ENCODE measurements at places on chromosomes 16 and 17.

GRCh38 chr16:24505959-24506358 lies 33.4 kb upstream of the RBBP6 start:
- DNase-seq, result no peak

GRCh38 chr16:83577078-83577745 lies 230.6 kb upstream of the HSBP1 start:
- no peak for DNase-seq

DNA sequence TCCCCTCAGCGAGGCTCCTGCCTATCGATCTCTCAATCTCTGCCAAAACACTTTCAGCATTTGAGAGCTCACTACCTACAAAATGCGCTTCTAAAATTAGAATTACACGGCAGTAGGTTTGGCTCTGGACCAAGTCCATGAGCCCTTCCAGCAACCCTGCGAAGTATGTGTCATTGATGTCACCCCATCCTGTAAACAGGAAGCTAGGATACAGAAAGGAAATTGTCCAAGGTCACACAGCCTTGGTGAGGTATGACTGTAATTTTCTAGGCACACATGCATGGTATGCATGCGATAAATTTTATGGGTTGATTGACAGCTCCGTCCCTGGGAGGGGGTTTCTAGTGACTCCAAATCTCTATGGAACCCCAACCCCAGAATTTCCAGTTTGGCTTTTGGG lies 330.3 kb upstream of the CDH5 start:
- DNase-seq, result peak; percentile 36

- DNase-seq, result no peak
Observed at GRCh38 chr17:66807182-66807581, 27.7 kb upstream of the CACNG5 start.

- DNase-seq, result no peak
Observed at GRCh38 chr17:64978138-64978537, 58.9 kb upstream of the LRRC37A3 start.

DNA sequence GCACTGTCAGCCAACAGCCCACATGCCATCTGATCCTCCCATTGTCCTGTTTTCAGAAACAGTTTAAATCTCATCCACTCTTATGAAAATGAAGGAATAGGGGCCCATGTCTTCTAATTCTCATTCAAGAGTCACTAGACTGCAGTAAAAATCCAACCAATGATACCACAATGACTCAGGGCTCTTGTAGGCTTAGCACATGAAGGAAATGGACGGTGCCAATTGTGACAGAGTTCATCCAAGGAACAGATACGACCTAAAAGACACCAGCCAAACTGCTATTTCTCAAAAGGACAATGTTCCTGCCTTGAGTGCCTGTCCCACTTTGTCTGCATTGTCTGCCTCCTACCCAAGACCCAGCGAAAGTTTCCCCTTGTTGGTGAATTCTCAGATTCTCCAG lies 204.8 kb upstream of the COX10 start:
- DNase-seq, result peak; percentile 34

GRCh38 chr17:71164561-71164960 lies 956.3 kb upstream of the SOX9 start:
- DNase-seq, result no peak

GRCh38 chr17:30095507-30096244 lies 20.9 kb upstream of the NSRP1 start:
- DNase-seq, result peak; percentile 47

- no peak for DNase-seq
Observed at GRCh38 chr16:89458967-89459366, 31.4 kb downstream of the ANKRD11 start.

DNA sequence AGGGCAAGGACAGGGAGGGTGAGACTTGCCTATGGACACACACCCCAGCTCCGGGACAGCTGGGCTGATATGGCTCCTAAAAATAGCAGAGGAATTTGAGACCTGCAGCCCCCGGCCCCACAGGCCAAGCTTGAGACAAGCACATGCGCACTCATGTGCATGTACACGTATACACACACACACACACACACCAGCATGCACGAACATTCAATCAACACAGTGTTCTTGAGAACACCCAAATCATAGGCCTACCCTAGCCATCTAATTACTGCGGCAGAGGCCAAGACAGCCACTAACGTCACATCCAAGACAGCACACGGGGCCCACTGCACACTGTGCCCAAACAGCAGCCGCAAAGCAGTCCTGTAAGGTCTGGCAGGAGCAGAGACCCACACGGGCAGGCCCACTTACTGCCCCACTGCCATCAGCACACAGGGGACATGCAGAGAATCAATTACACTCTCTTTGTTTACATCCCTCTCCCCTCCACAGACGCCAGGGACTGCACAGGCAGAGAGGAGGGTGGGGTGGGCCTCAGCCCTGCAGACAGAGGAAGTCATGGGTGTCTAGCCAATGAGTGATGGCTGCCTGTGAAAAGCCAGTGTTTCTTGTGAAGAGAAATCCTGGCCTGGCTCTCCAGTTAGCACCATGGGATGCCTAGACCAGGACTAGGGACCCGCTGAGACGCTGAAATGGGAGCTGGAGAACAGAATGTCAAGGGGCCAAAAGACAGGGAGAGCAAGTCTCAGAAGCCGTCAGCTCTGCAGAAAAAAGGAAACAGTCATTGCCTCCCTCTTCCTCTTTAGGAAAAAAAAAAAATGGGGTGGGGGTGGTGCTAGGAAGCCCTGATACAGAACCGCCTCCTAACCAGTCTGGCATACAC lies 39.3 kb downstream of the MYO18A start:
- no peak for DNase-seq

DNA sequence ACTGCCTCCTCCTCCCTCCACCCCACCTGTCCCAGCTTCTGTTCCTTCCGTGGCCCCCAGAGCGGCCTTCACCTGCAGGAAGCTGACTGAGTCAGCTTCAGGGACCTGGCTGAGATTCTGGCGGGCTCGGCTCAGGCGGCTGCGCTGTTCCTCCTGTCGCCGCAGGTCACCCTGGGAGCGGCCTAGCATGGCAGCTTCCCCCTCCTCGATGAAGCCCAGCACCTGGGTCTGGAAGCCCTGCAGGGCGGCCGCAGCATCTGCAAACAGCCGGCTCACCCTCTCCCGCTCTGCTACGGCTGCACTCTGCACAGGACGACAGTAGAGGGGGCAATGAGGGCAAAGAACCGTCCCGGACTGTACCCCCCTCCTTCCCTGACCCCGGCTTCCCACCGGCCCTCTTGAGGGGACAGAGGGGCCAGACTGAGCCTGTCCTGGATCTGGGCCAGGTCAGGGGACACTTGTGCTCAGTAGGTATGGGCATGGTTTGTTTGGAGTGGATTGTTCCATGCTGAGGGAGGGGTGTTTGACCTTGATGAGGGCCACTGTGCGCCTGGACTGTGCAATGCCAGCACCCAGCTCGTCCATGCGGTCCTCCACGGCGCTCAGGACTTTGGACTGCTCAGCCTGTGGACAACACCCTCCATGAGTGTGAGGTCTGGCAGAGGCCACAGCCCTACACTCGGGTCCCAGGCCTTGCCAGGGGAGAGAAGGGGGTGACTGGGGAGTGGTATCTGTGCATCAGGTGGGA lies 2.0 kb downstream of the TRIM47 start:
- DNase-seq, result no peak

DNA sequence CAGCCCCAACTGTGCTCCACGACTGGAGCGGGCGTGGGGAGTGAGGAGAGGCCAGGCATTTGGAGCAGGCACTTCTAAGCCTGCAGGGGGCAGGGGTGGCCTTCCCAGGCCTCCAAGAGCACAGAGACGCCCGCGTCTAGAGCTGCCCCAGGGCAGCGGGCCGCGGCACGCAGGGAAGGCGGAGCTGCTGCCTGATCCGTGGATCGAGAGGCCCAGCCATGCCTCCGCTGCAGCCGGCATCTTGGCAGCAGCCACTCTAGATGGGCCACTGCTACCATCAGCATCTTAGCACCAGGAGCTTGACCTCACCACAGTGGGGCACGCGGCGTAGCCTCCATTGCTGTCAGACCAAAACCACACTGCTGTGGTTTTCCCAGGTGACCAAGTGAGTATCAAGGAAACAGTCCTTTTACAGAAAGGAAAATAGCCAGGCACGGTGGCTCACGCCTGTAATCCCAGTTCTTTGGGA lies 20.4 kb upstream of the WDR45B start:
- peak; percentile 7 for DNase-seq

- no peak for DNase-seq
Observed at GRCh38 chr16:89374393-89374960, 115.9 kb downstream of the ANKRD11 start.

DNA sequence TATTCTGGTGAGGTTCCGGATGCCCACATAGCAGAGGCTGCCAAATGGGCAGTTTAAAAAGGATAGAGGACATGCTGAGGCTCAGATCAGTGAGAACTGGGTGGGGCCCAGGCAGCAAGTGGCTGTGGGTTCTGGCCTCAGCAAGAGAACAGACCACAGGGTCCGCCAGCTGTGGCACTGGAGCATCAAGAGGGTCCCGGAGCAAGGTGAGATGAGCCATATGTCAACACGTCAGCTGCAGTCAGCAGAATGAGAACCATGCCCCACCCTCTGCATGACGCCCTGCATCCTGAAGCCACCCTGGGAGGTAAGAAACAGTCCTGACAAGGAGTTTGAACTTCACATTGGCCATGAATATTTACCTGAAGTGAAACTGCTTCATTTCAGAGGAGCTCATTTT lies 20.1 kb upstream of the CCL5 start:
- no peak for DNase-seq

GRCh38 chr17:35175638-35176415 lies 18.4 kb downstream of the SLC35G3 start:
- no peak for DNase-seq

DNA sequence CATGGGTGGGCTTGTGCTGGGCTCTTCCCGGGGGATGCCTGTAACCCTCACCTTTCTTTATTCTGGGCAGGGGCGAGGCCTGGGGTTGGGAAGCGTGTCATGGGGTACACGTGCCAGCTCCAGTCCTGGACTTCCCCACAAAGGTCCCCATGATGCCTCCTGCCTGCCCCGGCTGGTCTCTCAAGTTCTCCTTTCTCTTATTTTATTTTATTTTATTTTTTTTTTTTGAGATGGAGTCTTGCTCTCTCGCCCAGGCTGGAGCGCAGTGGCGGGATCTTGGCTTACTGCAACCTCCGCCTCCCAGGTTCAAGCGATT lies 8.6 kb downstream of the ATP2A3 start:
- DNase-seq, result no peak

- no peak for DNase-seq
Observed at GRCh38 chr17:47204722-47205418, 4.3 kb upstream of the MYL4 start.

DNA sequence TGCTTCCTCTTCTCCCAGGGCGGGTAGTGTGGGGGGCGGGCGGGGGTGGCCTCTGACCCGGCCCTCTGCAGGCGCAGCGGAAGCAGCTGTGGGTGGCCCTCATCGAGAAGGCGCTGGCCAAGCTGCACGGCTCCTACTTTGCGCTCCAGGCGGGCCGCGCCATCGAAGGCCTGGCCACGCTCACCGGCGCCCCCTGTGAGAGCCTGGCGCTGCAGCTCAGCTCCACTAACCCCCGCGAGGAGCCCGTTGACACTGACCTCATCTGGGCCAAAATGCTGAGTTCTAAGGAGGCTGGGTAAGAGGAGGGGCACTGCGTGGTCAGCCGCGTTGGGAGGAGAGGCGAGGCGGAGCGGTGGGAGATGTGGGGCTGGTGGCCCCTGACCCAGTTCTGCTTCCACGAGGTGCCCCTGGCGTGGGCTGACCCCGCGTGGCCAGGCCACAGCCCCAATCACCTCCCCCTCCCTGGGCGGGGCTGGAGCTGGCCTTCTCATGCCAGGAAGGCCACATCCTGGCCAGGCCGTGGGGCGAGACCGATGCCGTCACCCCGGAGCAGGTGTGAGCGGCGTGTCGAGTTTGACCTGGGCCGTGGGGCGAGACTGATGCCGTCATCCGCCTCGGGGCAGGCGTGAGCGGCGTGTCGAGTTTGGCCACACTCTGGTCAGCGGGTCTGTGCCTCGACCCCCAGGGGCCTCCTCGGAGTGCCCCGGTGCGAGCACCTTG lies 10.5 kb upstream of the PRR35 start:
- no peak for DNase-seq

DNA sequence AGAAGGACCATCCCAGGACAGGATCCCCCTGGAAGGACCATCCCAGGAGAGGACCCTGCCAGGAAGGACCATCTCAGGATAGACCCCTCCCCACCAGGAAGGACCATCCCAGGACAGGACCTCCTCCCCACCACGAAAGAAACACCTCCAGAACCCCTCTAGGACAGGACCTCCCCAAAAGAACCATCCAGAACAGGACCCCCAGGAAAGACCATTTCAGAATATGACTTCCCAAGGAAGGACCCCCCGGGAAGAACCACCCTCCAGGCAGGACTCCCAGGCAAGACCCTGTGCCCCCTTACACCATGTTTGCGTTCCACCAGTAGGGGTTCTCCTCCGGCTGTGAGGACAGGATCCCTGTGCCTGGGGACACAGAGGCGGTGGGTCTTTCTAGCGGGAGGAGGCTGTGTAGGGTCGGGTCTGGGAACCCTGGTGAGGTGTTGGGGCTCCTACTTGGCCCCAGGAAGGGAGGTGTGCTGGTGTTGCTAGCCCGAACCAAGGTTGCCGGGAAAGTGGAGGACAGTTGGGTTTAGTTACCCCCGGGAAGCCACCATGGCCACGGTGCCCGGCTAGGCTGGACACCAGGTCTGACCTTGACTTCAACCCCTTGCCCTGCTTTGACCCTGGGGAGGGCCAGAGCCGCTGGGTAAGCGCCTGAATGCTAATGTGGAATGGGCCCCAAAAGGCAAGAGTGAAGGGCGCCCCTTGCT lies 2.2 kb downstream of the NOTUM start:
- no peak for DNase-seq

- DNase-seq, result no peak
Observed at GRCh38 chr17:54979657-54980056, 11.1 kb downstream of the STXBP4 start.

- no peak for DNase-seq
Observed at GRCh38 chr16:12646490-12647274, 157.0 kb downstream of the CPPED1 start.

DNA sequence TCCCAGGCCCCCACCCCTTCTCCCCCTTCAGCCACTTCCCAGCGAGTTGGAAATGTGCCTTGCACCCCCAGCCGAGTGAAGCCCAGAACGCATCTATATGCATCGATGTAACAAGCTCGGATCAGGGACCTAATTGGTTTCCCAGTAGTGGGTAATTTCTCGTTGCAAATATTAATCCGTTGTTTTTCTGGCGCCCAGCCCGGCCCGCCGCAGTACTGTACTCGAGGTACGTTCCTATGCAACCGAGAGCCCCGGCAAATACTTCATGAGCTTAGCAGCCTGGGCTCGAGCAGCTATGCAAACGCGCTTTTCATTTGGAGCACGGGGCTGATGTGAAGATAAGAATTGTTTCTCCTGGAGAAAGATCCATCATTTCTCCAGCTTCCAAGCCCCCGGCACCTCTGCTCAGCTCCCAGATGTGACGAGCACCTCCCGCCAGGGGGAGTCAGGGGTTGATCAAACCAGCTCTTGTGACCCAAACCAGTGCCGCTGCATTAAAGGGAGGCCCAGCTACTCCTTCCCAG lies 229.8 kb downstream of the KATNIP start:
- DNase-seq, result peak; percentile 8
